T1000 (cell line): ENCODE measurements at places on chromosomes 5 and 9.

DNA sequence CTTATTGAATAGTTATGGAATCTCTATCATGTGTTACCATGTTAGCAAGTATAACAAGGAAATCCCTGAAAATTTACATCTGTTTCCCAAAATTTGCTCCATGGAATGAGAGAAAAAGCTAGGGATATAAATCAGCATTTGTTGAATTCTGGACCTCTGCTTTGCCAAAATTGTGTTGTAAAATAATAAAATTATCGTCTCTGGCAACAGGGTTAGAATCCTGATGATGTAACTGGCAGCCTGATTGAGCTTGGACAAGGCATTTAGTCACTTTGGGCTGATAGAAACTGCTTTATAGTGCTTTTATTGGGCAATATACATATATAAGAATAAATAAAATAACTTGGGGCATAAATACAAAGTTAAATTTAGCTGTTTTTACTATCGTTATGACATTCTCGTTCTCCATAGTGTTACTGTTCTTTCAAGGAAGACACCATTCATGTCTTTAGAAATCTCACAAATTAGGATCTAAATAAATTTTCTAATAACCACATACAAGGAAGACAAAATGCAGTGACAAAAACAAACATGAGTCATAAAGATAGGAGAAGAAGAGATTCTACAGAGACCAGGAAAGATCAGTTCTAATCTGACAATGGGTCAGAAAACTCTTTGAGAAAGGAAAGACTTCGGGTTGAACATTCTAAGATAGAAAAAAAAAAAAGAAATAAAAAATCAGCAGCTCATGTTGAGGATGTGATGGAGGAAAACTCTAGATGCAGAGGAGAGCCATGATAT lies 145.0 kb upstream of the CDH10 start:
- DNase-seq, result no peak

DNA sequence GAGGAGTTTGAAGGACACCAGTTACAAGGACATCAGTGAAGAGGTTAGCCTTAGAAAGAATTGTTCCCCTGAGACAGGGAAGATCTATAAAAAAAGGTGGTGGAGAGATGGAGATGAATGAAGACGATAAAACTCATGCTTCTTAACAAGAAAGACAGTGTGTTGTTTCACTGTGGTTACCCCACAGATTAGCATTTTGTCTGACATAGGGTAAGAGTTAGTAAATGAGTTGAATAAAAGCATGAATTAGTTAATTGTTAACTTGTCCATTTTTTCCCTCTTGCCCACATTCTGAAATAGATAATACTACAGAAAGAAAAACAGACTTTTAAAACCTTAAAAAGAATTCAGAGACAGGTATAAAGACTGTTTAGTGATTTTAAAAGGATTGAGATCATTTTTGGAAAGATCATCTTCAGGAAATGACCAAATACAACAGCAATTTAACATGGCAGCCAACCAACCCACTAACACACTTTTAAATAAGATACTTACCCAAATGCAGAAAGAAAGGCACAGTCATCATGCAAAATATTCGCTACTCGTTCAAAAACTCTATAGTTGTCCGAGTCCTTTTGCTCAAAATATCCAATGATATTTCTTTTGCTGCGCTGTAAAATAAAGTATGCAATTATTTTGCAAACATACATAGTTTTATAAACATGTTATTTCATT lies 78.5 kb downstream of the ERP44 start:
- no peak for DNase-seq

DNA sequence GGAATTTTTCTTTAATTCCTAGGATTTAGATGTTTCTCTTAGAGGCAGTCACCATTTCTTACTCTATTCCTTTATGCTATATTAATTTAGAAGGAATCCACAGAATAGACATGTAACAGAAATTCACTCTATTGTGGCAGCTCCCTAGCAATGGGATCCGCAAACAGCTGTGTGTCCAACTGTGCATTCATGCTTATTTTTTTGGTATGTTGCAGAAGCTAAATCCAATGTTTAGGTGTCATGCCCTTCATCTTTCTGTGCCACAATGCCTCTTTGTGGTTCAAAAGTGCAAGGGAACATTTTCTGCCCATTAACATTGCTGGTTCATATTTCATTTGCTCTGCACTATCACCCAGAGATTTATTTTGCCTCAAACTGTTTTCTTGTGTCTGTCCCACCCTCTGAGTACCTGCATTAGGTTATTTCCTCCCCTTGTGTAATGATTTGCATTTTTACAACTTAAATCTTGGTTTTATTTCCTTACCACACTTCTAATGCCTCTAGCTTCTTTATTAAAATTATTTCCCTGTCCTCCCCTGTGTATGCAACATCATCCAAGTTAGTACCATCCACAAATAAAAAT lies 816.5 kb downstream of the EFNA5 start:
- no peak for DNase-seq

DNA sequence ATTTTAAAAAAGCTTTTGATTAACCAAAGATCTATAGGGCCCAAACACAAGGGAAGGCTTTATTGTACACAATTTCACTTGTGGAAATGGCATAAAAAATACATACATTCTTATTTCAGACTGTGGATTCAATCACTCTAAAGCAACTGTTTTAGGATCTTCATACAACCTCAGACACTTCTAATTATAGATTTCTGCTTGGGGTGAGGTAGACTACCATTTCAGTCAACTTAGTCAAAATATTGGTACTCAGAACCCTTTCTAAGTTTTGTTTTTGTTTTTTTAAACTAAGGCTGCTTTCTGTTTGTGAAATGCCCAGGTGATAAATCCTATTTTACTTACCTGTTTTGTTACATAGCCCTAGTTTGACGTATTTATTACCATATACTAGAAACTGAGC lies 284.5 kb upstream of the RASA1 start:
- no peak for DNase-seq

GRCh38 chr5:83662558-83662957 lies 58.1 kb downstream of the HAPLN1 start:
- DNase-seq, result no peak

DNA sequence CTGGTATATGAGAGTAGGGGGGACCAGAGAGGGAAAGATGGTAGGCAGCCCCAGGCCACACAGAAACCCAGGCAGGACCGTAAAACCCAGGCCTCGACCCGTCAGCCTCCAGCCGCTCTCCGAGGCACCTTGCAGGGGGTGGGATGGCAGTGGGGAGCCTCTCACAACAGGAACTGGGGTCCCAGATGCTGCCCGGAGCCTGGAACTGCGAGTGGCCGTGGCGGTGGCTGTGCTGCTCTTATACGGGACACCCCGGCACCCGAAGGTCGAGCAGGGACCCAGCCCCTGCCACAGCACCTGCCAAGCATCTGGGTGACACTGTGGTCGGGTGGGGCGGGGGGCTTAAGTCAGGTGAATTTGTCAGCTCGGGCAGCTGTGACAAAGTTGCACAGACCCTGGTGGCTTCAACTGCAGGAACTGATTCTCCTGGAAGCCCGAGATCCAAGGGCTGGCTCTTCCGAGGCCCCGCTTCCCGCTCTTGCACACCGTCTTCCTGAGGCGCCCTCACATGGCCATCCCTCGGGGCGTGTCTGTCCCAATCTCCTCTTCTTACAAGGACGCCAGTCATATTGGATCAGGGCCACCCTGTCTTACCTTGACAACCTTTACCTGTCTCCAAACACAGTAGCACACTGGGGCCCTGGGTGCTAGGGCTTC lies 47.6 kb upstream of the EGFL7 start:
- no peak for DNase-seq

- no peak for DNase-seq
Observed at GRCh38 chr9:76846297-76846696, 59.6 kb downstream of the PRUNE2 start.

DNA sequence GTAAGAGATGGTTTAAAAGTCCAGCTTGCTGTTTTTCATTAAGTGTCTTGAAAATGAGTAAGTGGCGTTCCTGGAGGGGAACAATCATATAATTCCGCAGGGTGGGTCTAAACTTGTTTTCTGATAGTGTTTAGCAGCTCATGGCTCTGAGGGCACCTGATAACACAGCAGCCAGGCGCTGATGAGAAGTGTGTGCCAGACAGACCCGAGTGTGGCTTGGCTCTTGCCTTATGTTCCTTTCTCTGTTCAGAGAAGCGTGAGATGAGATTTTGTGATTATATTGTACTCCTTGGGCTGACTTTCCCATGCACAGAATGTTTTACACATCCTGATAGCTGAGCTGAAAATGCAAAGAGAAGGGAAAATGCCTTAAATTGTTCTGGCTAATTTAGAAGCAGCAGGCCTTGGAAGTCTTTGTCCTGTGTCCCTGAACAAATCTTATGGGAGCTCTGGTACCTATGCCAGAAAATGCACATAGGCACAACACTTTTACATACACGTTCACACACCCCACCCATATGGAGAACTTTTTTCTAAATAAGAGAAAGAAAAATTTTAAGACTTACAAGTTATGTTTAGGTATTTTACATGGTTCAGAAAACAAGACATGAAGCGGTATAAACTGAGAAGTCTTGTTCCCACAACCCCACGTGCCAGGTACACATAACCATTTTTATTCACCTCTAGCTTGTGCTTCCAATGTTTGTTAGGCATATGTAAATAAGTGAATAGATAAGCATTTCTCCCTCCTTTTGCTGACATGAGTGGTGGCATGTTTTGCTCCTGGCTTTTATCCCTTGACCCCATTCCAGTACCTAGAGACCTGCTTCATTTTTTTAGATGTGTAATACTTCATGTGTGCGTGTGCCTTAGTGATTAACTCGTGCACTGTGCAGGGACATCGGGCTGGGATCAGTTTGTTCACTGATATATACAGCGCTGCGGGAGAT lies 152.2 kb upstream of the OTULINL start:
- no peak for DNase-seq

DNA sequence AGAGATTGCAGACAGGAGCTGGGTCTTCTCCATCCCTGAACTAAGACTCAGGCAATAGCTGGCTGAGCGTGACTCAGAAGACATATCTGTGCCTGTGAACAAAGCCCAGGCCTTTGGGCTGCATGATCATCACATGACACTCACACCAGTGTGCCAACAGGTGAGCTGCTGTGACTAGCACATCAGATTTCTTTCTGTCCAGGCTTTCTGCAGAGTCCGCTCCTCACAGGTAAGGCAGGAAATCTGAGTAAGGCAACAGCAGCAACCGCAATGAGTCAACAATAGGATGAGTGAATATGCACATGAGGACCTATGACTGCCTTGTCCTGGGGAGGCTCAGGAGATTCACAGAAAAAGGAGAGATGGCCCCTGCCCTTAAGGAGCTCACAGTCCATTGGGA lies 293.6 kb downstream of the ACTL7B start:
- DNase-seq, result no peak

DNA sequence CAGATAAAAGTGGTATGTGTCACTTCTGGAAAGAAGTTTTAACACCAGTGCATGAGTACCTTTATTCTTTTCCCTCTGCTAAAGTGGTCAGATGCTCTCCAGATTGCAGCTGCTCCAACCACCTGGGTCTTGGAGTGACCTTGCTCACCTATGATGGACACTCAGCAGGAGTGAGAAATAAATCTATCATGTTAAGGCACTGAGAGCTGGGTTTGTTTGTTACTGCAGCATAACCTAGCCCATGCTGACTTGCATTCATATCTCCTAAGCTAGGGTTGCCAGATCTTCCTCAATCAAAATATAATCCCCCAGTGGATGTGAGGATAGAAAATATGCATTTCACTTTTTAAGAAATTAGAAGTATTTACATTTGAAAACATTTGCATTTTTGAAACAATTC lies 295.9 kb downstream of the AGTPBP1 start:
- DNase-seq, result no peak

DNA sequence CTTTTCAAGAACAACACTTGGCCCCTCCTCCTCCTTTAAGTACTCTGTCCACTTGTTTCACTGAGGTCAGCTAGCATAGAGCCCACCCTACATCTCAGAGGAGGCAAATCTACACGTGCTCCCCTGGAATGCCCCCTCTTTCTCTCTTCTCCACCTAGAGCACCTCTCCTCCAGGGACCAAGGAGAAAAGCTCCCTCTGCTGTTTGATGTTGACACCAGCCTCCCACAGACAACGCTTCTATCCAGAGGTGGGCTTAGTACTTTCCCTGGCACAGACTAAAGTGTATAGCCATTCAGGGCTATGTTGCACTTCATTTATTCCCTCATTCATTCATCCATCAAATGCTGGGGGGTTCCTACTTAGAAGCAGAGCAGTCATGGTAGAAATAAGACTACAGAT lies 68.2 kb upstream of the TAF1L start:
- no peak for DNase-seq

DNA sequence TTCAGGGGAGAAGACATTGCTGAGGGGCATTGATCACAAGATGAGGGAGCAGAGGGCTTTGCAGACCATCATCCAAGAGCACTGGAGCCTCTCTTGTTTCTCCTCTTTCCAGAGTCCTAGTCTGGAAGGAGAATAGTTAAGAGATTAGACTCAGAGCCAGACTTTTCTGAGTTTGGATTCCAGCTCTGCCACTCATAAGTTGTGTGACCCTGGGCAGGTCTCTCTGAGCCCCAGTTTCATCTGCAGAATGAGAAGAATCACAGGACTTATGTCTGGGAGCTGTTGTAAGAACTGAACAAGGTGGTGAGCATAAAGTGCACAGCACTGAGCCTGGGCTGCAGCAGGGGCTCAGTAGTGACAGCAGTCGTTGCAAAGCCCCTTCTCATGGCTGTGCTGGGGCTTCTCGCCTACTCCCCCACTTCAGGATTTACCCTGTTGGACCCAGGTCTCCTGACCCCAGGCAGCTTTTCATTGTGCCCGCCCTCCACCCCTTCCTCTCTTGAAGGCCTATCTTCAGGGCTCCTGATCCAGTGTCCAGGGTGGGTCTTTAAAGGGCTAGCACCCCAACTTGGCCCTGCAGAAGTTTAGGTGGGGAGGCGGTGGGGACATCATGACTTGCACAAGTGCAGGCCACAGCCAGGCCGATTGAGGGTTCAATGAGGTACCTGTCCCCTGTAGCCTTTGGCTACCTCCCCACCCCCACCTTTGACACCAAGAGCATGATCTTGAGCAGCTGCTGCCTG lies 1.5 kb downstream of the SYNPO start:
- no peak for DNase-seq

GRCh38 chr9:37938121-37938891 lies 34.4 kb upstream of the SLC25A51 start:
- peak; percentile 44 for DNase-seq

- DNase-seq, result no peak
Observed at GRCh38 chr9:95363051-95363841, 45.7 kb upstream of the FANCC start.

DNA sequence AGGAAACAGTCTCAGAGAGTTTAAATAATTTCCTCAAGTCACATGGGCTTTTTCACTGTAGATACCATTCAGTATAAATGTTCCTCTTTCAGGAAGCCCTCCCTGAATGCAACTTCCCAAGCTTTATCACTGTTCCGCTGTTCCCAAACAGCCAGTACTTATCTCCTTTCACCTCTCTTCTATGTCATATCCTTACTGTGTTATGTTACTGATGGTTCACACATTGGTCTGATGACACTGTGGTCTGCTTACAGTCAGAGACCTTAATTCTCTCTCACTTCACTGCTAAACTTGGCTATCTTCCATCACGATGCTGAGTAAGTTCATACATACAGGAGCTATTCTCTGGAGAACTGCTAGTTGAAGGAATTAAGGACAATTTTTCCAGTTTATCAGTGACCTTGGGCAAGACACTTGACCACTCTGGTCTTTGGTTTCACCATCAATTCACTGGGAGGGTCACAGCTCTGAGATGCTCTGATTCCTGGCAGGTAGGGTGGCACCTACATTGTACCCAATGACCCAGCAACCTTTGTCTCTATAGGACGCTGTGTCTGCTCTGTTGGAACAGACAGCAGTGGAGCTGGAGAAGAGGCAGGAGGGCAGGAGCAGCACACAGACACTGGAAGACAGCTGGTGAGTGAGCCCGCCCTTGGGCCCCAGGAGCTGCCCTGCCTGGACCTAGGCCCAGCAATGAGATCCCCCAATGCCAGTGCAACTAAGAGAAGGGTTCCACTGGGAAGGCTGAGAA lies 42.1 kb upstream of the RARS1 start:
- no peak for DNase-seq

- no peak for DNase-seq
Observed at GRCh38 chr9:70539526-70539925, 125.1 kb upstream of the KLF9 start.
